ENCODE measurements at places on chromosomes 2 and 18.

- DNase-seq: no peak
Measured at GRCh38 chr18:35786365-35787042, 186.0 kb upstream of the RMP24 start.

DNA sequence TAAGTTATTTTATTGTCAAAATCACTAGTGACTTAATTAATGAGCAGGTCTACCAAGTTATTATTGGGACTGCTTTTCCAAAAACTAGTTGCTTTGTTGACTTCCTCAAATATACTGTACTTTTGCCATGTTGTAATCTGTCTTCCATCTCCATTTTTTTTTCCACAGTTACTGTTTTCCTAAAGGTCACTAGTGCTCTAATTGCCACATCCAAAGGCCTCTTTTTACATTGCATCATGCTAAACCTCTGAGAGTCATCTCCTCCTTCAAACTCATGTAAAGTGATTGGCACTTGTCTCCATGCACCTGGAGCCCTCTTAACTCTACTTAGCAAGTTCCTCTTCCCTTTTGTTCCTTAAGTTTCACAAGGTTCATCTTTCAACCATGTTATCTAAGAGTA, 11.8 kb downstream of the PMAIP1 start:
- DNase-seq: peak; percentile 50

- DNase-seq: no peak
Measured at GRCh38 chr2:40363631-40364030, 88.3 kb downstream of the SLC8A1 start.

DNA sequence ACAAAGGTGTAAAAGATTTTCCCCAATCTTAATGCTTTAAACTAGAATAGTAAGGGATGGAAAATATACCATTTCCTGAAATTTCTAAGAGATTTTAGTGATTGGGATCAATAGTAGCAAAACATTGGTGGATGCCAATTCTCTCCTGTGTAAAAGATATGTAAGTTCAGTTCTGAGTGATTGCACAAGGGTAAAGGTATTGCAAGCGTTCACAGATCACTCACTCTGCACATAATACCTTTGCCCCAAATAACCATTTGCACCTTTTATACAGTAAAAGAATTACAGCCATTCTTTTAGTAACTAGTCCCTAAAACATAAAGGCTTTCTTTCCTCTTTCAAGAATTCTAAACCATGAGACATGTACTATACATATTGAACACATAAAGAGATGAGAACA, 13.0 kb upstream of the ZCCHC2 start:
- no peak for DNase-seq

- no peak for DNase-seq
Measured at GRCh38 chr2:38509314-38509946, 93.3 kb downstream of the HNRNPLL start.

Data from Kasumi-1 (cell line).